Cardiac fibroblast (primary cell): ENCODE measurements at places on chromosomes 2 and 18.
A peak's percentile ranks its signal among the peaks of the same experiment; 100 is the strongest.

GRCh38 chr2:10410001-10410822 lies 37.9 kb downstream of the ODC1 start:
- no peak for DNase-seq

- peak; percentile 83 for DNase-seq
Observed at GRCh38 chr2:223054193-223054781, 2.3 kb downstream of the KCNE4 start.

DNA sequence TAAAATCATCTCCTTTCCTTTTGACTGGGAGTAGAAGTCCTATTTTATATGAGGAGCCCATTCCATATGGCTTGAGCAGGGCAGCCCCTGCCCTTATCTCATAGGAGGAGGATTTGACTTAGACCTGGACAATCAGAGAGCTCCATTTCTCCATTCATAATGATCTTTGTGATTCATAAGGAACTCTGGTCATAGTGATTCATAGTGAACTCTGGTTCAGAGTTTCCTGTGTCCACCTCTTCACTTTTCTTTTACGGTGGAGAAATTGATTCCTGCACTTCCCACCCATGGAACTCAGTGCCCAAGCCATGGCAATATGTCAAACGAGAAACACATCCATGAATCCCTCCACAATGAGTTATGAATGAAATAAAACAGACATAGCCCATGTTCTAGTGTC lies 12.8 kb upstream of the MYO3B start:
- peak; percentile 45 for DNase-seq

DNA sequence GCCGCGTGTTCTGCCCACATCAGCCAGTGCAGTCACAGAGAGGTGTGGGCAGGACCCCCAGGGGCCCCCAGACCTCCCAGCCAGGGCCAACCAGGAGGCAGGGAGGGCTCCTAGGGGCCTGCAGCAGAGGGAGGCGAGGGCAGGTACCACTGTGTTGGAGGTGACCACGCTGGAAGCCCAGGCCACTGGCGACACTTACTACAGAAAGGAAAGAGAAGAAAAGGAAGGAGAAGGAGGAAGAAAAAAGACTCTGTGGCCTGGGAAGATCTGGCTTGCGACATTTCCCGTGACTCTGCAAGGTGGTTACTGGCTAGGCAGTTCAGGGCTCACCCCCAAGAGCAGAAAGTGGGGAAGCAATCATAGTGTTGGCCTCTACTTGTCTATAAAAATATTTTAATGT lies 98.1 kb upstream of the BCL2L11 start:
- no peak for DNase-seq

- no peak for DNase-seq
Observed at GRCh38 chr18:31791817-31792579, 31.3 kb upstream of the SLC25A52 start.

- peak; percentile 96 for DNase-seq
Observed at GRCh38 chr2:42722320-42723190, 41.4 kb downstream of the OXER1 start.

DNA sequence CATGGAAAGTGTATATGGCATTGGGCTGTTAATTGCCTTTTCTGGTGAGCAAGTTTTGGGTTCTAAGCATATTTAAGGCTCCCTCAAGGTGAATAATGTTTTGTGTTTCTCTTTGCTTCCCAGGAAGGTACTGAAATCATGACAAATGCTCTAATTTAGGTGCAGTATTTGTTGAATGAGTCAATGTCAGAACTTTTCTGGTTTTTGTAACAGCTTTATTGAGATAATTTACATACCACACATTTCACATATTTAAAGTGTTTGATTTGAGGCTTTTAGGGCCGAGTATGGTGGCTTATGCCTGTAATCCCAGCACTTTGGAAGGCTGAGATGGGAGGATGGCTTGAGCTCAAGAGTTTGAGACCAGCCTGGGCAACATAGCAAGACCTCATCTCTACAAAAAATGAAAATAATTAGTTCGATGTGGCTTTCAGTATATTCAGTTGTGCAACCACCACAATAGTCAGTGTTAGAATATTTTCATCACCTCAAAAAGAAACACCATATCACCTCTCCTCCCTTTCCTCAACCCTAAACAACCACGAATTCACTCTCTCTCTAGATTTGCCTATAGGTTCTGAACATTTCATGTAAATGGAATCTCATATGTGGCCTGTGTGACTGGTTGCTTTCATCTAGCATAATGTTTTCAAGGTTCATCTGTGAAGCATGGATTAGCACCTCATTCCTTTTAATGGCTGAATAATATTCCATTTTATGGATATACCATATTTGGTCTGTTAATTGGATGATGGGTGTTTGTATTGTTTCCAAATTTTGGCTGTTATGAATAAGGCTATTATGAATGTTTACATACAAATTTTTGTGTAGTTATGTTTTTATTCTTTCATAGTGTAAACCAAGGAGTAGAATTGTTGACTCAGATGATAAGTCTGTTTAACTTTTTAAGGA lies 54.9 kb downstream of the MGAT5 start:
- no peak for DNase-seq

DNA sequence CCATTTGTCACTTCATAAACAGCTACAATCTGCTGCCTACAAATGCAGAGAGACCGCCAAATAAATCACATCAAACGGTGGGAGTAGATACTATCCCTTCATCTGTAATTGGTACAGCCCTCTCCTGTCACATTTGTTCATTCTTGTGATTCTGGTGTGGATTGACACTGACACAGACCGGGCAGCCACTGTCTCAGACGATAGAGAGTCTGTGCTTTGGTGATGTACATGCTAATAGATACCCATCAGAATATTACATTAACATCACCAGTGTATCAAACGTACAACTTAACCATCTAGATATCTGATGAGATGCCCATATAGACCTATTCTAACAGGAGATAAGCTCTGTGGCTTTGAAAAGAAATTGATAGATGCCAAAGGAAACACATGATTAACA lies 419.7 kb upstream of the ZEB2 start:
- no peak for DNase-seq

DNA sequence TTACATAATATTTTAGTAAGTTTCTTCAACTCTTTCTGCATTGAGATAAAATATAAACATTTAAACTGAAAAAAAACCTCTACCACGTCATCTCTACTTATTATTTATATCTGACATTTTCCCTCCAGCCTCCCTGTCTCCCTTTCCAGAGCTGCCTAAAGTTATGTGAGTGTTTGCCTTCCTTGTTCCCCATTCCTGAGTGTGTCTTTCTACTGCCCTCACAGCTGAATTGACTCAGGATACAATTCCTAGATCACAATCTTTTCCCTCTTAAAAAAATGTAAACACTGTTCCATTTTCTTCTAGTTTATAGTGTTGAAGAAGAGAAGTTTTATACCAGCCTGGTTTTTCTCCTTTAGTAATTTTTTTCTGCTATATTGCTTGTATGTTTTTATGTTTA lies 5.3 kb downstream of the TRPM8 start:
- no peak for DNase-seq

DNA sequence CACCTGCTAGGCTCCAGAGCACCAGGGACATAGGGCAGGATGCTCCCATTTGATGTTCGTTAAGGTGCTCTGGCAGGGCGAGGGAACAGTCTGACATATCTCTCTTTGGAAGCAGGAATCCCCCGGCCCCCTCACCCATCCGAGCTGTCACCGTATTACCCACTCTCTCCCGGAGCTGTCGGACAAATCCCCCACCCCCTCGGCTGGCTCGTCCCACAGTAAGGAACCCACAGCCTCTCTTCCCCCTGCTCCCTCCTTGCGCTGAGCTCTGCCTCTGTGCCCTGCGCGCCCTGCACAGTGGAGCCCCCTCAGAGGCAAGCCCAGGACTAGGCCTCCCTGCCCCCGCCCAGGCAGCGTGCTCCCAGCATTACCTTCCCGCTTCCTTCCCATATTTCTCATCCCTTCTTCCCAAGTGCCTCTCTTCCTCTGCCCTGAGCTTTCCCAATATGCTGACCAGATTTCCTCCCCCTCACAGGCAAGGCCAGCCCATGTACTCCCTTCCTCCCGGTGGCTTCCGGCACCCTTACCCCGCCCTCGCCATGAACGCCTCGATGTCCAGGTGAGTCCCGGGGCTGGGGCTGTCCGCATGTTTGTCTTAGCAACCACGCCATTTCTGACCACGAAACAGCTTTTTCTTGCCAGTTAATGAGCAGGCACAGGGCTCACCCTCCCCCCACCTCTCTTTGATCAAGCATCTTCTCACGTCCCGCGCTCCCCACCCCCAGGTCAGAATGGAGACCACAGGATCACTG lies 23.8 kb downstream of the TGOLN2 start:
- DNase-seq: no peak

DNA sequence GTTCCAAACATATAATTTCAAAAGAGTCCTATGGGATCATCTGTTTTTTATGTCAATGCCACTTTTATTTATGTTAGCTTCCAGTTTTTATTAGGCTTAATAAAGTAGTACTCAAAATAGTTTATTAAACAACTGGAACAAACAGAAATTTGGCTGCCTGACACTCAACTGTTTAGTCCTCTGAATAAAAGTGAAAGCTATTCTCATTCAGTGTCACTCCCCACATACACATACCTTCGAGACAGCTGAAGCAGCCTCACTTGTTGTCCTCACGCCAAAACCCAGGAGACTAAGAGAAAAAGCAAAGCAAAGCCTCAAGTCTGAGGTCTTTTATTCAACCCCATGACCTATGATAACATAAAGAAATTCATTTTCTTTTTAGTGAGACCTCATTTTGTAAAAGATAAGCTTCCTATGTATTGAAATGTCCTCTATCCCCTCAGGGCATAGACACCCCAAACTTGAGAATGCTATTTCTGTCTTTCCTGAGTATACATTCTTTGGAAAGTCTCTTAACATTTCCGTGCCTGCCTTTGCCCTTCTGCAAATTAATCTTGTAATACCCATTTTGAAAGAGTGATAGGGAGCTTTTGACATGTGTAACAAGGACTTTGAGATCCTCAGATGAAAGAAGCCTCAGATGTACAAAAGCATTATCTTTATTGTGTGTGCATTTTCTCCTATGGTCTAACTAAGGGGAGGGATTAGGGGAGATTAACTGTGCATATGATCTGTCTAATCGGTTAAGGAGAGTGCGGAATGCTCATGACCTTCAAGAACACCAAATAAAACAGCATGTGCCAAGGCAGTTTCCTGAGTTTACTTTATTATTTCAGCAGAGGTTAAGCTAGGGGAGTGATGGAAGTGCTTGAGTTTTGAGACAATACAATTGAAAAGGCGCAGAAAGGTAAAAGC lies 1523.7 kb upstream of the PIK3C3 start:
- no peak for DNase-seq

DNA sequence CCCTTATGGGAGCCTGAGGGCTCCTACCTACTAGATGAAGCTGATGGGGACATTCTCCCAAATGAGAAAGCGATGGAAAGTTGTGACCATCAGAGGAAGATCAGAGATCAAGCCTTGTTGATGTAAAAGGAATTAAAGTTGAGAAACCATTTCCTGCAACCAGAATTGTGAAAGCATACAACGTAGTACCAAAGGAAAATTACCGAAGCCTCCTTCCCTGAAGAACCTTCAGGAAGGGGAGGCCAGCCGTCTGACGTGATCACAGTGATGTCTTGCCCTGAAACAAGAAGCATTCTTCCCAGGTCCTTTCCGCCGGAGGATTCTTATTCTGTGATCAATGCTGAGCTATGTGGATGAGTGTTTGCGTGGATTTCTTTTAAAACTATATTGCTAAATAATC lies 211.6 kb upstream of the TNP1 start:
- peak; percentile 77 for DNase-seq

GRCh38 chr18:60064271-60064670 lies 164.5 kb downstream of the PMAIP1 start:
- no peak for DNase-seq
